ENCODE measurements at places on chromosomes 6 and 20. TPM values are rescaled to one million over a fixed set of nuclear protein-coding genes. Genes with fewer than 3 reads are reported as not detected.

DNA sequence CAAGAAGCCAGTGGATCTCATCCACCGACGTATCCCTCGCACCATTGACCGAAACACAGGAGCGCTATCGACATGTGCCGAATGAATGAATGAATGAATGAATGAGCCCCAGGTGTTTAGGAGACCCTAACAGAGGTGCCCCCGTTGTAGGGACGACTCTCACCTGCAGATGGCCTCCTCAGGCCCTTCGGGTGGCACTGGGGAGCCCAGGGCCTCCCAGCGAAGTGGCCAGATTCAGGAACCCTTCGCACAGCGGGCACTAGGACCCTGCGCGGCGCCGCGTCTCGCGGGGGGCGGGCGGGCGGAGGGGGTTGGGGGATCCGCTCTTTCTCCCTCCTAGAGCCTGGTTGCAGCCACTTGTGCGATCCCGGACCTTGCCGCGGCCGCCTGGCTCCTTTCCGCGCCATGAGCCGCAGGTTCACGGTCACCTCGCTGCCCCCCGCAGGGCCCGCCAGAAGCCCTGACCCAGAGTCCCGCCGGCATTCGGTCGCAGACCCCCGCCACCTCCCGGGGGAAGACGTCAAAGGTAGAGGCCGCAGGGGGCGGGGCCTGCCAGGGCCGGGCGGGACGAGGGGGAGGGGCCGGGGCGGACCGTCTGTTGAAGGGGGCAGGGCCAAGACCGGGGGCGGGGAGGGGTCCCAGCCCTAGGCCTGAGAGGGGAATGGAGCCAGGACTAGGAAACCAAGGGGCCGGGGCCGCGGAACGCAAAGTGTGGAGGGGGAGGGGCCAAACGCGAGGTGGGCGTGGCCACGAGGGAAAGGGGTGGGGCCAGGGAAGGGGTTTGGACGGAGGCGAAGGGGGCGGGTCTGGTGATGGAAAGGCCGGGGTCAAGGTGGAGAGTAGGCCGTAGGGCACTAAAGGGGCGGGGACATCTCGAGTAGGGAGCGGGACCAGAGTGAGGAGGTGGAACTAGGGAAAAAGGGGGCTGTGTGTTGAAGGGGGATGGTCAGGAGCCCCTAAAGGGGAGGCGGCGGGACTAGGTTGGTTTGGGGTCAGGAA lies 7.4 kb upstream of the SLC12A5 start:
- peak; percentile 84 for DNase-seq

DNA sequence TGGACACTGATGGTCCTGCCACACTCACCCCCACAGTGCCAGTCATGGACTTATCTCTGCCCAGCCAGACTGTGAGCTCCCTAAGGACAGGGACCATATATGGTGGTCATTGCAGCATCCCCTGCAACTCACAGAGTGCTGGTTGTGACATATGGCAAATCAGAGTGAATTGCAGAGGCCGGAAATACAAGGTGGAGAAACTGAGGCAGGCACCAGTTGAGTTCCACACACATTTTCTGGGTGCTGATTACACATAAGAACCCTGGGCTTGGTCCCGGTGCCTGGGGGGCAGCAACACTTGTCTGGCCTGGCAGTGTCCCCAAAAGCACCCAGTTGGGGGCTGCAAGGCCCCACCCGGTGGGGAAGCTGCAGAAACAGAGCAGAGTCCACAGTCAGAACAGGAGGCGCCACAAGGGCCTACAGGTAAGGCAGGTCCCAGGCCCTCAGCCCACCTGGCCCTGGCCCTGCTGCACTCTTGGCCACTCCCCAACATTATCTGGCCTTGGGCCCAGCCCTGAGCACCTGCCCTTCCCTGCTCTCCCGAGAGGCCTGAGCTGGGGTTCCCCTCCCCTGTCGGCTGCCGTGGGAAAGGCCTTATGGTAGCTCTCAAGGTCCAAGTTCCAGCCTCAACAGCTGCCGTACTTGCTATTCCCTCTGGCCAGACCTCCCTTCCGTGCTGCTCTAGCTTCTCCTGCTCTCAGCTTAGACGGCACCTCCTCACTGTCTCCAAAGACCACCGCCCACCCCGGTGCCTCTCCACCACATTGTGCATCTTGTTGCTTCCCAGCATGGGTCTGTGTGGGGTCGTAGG lies 140.8 kb upstream of the PTPN1 start:
- no peak for DNase-seq

Gene GDAP1L1
- 1.8 TPM for total RNA-seq

DNA sequence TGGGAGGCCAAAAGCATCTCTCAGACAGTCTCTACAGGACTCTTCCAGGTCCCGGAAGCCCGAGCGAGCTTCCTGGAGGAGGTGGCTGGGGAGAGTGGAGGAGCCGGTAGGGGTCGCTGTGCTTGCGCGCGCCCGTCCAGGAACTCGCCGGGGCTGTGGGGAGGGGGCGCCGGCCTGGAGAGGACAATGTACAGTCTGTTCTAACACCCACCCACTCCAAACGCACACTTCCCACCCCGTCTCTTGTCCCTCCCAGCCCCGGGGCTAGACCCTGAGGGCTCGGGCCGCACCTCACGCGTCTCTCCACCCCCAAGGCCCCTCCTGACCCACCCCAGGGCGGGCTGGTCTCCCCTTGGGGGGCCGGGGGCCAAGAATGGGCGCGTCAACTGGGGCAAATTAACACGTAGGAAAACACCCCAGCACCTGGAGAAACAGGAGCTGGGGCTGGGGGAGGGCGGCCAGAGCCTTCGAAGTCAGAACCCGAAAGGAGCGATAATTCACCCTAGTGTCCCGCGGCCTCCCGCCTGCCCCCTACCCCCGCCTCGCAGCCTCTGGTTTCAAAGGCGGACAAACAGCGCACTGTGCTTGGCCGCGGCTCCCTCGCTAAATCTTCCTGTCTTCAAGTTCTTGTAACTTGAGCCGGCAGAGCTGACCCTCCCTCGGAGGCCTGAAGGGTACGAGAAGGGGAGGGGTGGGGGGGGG lies 103.2 kb upstream of the FOXP4 start:
- peak; percentile 89 for DNase-seq

Gene EYS
- 3.0 TPM for total RNA-seq

Gene SALL4
- total RNA-seq: 12.6 TPM

- no peak for DNase-seq
Measured at GRCh38 chr20:62449951-62450691, 22.8 kb upstream of the RBBP8NL start.

- no peak for DNase-seq
Measured at GRCh38 chr6:164469276-164469949, 840.0 kb downstream of the C6orf118 start.

DNA sequence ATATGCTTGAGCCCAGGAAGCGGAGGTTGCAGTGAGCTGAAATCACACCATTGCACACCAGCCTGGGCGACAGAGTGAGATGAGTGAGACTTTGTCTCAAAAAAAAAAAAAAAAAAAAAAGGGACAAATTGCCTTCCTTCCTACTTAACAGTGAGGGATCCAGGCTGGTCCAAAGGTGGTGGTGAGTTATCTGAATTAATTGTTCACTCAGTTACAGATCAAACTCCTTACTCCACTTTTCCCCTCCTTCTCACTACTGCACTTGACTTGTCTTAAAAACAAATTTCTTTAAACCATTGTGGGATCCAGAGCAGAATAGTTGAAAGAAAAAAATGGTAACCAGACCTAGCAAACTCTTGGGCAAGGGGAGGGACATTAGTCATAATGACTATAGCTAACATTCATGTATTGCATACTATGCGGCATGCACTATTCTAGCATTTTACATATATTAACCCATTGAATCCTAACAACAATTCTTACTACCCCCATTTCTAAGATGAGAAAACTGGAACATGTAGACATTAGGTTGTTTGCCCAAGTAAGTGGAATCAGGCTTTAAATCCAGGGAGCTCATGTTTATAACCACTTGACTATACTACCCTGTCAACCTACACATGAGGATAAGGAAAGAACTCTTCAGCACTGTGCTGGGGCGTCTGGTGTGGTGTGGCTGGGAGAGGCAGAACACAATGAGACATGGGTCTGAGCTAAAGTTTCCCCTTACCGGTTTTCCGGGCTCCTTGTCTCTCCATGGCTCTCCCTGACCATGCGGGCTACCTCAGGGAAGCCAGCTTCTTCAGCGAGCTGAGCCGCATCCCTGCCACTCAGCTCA lies 1.5 kb downstream of the GPANK1 start:
- no peak for DNase-seq

Gene PRR18
- 0.80 TPM for total RNA-seq

DNA sequence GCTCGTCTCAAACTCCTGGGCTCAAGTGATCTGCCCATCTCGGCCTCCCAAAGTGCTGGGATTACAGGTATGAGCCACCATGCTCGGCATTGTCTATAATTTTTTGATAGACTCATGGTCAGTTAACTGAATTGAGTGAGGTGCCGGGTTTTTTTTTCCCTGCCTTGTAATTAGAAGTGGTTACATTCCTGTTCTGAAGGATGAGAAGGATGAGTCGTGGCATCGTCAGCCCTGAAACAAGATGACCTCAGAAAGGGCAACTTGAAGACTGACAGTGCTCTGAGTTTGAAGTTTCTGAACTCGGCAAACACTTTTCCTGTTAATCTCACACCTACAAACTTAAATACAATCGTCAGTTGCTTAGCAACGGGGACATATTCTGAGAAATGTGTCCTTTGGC lies 158.7 kb upstream of the PDE10A start:
- DNase-seq: no peak

DNA sequence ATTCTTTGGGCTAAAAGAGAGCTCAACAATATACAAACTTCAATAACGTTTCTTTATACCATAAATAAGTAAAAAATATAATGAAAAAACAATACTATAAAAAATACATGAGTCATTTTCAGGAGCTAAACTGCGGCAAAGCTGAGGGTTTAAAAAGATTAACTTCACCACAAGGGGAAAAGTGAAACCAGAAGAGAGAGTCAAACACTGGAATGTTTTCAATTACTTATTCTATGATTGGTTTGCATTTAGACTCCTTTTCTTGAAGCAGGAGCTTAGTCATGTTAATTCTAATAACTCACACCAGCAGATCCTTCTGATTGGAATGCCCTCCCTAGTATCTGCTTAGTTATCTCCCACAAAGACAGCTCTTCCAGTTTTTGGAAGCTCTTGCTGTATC lies 627.3 kb downstream of the UTRN start:
- DNase-seq: no peak

GRCh38 chr6:107098436-107099307 lies 16.6 kb downstream of the BEND3 start:
- no peak for DNase-seq

Gene NAPB
- total RNA-seq: 15.1 TPM

DNA sequence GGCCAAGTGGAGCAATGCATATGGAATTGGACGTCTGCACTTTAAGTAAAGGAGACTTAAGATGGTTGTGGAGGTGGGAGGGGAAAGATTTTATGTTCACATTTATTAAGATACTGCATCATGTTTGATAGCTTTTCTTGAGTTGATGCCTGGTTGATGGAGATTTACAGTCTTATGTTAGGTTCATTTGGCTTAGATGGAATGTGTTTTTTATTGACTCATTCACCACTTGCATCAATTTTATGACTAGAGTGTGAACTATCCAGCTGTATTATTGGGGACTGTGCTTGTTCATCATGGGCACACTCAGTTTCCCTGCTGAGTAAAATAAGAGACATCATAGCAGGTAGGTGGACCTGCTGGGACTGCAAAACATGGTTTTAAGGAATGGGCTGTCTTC lies 91.2 kb upstream of the SCP2D1 start:
- no peak for DNase-seq

Gene ABT1
- total RNA-seq: 23.9 TPM

Gene ENPP3
- total RNA-seq: 0.82 TPM

- DNase-seq: no peak
Measured at GRCh38 chr6:137581019-137581707, 87.0 kb upstream of the OLIG3 start.

- no peak for DNase-seq
Measured at GRCh38 chr6:54971825-54972224, 125.3 kb downstream of the FAM83B start.

Gene TFAP2C
- 71.7 TPM for total RNA-seq

Gene NMBR
- total RNA-seq: 0.22 TPM

GRCh38 chr6:15017261-15017660 lies 228.6 kb upstream of the JARID2 start:
- no peak for DNase-seq

GRCh38 chr6:166934174-166934573 lies 22.2 kb downstream of the RNASET2 start:
- DNase-seq: peak; percentile 49

Gene SLPI
- 73.6 TPM for total RNA-seq

Gene SHLD1
- 6.2 TPM for total RNA-seq

All from type B pancreatic cell (in vitro differentiated cells).